ENCODE measurements at places on chromosomes 5 and 9.

DNA sequence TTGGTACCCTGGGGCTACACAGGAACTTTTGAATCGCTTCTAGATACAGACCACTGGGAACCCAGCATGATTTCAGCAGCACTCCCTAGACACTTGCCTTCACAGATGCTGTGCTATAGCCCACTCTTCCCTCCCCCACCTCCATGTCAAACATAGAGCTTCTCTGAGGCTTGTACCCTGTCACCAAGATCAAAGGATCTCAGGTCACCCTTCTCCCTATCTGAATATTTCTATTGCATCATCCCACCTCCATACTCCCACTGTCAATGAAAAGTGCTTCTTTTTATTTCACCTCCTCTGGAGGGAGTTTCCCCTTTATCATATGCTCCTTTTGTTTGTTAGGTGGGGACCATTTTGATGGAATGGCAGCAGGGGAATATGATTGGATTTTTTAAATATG is 29.2 kb upstream of the PHF24 start:
- DNase-seq: no peak

DNA sequence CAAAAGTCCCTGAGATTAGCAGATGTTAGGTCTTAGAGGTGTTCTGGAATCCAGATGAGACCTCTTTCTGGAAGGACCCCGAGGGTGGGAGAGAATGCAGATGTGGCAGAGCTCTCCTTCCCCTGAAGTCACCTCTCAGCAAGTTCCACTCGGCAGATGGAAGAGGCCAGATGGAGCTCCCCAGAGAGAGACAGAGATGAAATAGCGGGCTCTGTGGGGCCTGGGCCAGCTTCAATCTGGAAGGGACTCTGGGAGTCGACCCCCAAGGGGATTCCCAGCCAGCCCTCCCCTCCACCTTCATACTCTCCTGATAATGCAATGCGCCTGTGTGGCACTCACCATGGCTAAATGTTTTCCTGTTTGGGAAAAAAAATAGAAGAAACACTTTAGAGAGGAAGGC is 60.2 kb downstream of the WNK2 start:
- DNase-seq: no peak

DNA sequence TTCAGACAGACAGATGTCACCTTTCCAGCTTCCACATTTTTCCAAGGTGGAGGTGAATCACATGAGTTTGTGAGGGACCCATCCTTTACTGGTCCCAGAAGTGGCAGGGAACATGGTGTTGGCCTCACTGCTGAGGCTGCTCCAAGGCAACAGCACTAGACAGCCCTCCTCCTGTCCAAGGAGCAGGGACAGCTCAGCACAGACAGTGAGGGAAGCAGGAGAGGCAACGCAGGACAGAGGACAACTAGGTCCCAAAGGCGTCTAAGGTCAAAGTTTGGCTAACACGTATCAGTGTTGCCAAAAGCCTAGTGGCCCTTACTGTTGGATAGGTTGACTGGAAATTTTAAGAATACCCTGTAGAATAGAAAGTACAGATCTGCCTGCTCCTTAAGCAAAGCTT is 251.7 kb upstream of the PANK3 start:
- no peak for DNase-seq

DNA sequence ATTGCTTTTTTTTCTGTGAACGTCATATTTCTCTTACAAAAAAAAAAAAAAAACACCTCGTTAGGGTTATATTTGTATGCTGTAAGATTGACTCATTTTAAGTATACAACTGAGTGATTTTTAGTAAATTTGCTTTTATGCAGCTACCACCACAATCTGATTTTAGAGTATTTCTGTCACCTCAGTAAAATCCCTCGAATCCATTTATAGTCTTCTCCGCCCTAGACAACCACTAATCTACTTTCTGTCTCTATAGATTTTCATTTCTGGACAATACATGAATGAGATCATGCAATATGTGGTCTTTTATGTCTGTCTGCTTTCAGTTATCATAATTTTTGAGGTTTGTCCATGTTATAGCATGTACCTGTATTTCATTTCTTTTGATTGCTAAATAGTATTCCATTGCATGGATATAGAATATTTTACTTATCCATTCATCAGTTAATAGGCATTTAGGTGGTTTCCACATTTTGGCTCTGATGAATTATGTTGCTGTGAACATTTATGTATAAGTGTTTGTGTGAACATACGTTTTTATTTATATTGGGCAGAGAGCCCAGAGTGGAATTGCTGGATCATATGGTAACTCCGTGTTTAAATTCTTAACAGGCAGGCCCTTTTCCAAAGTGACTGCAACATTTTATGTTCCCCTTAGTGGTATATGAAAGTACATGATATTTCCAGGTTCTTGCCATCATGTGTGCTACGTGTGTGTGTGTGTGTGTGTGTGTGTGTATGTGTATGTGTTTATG is 171.4 kb downstream of the SGCD start:
- DNase-seq: no peak

GRCh38 chr5:160311491-160312133 is 752 bp downstream of the CCNJL start:
- no peak for DNase-seq

DNA sequence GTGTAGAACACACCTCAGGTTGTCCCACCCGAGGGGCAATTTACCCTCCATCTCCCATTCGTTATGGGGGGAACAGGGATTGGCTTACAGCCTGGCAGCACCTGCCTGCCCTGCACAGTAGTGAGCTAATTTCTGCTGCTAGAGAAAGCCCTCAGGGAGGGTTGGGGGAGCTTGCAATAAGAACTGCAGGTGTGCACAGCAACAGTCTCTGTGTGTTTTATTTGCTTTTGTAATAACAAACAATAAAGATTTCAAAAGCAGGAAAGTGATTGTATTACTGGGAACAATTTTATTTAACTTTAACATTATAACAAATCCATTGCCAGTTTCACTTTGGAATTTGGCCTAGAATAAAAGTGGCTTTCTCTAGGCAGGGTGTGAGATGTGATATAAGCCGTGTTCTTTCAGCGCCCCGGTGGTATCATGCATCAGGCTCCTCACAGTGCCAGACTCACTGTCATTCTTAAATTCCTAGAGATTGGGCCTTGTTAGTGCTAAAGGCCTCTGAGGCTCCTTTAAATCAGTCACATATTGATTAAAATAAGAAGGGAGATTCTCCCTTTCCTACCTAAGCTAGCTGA is 81.1 kb downstream of the RMI1 start:
- DNase-seq: no peak

DNA sequence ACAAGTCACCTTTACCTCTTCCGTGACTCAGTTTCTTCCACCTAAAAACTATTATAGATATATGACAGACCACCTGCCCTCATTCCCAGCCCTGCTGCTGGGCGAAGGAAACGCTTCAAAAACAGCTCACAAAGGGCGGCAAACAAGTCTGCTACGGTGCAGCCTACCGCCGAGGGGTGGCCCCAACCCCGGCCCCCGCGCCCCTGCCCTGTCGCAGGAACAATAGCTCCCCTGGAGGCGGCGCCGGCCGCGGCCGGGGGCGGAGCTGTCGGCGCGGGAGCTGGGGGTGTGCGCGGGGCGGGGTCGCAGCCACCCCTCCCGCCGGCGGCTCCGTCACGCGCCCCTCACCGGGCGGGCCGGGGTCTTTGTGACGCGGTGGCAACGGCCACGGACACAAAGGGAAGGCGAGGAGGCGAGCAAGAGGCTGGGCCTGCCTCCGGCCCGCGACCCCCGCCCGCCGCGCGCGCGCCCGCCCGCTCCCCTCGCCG is at the start of gene TMEFF1:
Gene TMEFF1 (plus strand): TSS at position 362 of the 488 bp plus-strand sequence. CDS start 396 bp downstream, outside the sequence.
- DNase-seq: peak; percentile 57

DNA sequence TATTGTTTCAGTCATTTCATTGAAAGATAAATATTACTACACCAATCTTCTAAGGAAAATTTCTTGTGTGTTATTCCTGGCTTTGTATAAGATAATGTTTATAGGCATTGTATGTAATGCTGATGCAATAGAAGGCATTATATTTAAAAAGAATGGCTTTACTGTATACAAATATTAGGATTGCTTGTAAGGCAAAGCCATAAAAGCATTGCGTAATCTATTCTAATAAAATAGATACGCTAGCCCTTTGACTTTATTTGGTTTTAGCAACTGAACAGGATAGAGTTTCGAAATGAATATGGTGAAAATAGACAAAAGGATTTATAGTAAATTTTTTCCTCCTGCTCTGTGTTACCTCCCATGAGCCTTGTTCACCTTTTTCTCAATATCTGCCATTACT is 5.5 kb upstream of the LYSMD3 start:
- DNase-seq: no peak

GRCh38 chr9:137606734-137607138 is 1.2 kb downstream of the ARRDC1 start:
- no peak for DNase-seq

DNA sequence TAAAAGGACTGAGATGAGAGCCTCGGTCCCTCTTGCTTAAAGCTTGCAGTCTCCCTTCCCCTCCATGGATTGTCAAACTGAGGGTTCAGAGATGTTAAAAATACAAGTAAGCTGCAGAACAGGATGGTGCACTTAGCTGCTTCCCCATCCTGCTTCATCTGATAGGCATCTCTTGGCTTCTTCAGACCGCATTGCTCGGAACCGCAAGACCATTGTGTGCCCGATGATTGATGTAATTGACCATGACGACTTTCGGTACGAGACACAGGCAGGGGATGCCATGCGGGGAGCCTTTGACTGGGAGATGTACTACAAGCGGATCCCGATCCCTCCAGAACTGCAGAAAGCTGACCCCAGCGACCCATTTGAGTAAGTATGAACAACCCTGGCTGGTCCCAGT is 65.5 kb upstream of the SAP30L start:
- no peak for DNase-seq

GRCh38 chr5:170252109-170252508 is 19.3 kb downstream of the C5orf58 start:
- no peak for DNase-seq

DNA sequence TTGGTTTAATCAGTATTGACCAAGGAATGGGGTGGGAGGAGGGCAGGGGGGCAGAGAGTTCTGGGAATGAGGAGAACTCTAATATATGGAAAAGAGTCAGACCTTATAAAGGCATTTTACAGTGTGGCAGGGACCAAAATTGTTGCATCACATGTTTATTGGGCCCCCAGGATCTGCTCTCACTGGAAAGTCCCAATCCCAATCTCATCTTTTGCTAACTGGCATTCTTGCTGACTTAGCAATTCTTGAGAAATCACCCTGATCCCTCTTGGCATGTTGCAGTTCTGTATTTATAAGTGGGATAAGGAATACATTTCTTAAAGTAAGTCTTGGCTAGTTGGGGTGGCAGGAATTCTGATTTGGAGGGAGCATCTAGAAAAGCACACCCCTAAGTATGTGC is 104.4 kb upstream of the CXCL14 start:
- DNase-seq: no peak

- no peak for DNase-seq
Measured at GRCh38 chr5:160957312-160957861, 105.4 kb upstream of the ATP10B start.

GRCh38 chr5:143696921-143697320 is 115.0 kb upstream of the HMHB1 start:
- no peak for DNase-seq

- no peak for DNase-seq
Measured at GRCh38 chr5:117107859-117108258, 533.2 kb upstream of the SEMA6A start.

GRCh38 chr5:40150896-40151295 is 528.8 kb upstream of the PTGER4 start:
- no peak for DNase-seq

DNA sequence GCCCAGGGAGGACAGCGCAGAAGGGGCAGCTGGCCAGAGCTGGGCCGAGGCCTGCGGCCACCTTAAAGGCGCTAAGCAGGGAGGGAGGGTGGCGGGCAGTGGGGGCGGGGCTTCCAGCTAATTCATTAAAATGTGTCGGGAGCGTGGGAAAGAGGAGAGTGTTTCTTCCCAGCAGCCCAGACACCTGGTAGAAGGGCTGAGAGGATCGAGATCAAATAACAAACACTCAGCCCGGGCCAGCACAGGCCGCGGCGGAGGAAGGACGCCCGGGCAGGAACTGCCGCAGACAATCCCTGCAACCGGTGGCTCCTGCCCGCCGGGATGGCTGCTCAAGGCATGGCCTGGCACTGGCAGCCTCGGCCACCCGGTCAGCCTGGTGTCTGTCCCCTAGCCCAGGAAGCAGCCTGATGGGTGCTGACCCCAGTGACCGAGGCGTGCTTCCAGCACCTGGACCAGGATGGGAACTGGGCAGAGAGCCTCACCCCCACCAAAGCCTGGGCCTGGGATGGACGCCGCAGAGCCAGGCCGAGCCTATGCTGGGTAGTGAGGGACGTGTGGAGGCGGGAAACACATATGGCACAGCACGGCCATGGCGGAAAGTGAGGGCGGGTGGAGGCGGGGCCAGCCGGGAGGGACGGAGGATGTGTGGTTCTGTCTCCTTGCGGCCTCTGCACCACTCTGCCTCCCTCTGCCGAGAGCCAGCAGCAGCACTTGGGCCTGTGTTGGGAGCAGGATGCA is 3.2 kb upstream of the NRARP start:
- no peak for DNase-seq

- DNase-seq: no peak
Measured at GRCh38 chr5:110413856-110414255, 312.6 kb downstream of the TMEM232 start.

DNA sequence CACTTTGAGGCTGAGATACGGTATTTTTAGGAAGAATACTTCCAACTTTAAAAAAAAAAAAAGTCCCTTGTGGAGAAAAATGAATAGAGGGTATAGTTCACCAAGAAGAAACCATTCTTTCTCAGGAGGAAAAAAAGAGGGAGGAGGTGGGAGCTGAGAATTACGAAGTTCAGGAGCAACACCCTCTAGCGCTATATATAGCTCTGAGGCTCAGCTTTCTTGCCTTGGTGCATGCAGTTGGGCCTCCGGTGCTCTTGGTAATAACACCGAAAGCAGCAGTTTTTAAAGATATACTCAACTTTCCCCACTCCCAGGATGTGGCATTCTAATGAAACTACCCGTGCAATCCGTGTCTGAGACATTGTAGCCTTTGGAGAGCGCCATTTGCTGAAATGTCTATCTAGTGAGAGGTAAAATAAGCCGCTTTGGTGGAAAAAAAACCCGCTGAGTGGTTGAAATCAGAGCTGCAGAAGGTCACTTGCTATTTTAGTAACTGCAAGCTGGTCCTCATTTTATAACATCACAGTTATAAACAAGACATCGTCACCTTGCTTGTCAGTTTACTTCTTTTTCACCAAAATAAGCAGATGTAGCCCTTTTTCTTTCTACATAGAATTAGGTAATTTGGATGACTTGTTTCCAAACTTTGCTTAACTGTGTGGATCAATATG is 156.4 kb downstream of the RORB start:
- DNase-seq: no peak

DNA sequence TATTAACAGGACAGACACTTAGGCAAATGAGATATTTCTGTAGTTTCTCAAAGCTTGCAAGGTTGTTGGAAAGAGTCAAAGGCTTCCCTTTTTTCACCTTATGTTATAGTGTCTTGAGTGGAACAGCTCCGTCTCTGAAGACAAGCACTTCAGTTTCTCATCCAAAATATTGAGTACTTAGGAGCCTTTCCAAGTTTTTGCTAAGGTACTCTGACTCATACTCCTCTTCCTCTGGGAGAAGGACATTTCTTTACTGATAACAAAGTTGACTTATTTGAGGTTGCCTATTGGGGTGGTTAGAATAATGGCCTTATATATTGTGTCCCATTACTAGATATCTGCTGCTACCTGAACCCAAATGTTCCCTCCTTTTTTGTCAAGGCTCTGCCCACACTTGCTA is 869.6 kb downstream of the MAT2B start:
- DNase-seq: no peak

- DNase-seq: no peak
Measured at GRCh38 chr5:168935183-168935582, 356.0 kb upstream of the PANK3 start.

All from OCI-M1 (cell line).